HepG2 (cell line): ENCODE measurements at places on chromosomes 11 and 22. TPM values are rescaled to one million over a fixed set of nuclear protein-coding genes. Genes with fewer than 3 reads are reported as not detected.

GRCh38 chr22:50058061-50058905 lies at the start of gene TTLL8:
TSS of gene TTLL8 (minus strand) at chr22:50058298.
- DNase-seq, result no peak
- H3K4me3 ChIP-seq, result no peak within 1 kb of the TSS
- H3K4me1 ChIP-seq, result peaks cover 7% of the 10 kb centered on the region; the same call in 1 of the 2 replicates
- H3K36me3 ChIP-seq, result no peaks in the 10 kb centered on the region
- H3K27me3 ChIP-seq, result peaks cover 29% of the 10 kb centered on the region

DNA sequence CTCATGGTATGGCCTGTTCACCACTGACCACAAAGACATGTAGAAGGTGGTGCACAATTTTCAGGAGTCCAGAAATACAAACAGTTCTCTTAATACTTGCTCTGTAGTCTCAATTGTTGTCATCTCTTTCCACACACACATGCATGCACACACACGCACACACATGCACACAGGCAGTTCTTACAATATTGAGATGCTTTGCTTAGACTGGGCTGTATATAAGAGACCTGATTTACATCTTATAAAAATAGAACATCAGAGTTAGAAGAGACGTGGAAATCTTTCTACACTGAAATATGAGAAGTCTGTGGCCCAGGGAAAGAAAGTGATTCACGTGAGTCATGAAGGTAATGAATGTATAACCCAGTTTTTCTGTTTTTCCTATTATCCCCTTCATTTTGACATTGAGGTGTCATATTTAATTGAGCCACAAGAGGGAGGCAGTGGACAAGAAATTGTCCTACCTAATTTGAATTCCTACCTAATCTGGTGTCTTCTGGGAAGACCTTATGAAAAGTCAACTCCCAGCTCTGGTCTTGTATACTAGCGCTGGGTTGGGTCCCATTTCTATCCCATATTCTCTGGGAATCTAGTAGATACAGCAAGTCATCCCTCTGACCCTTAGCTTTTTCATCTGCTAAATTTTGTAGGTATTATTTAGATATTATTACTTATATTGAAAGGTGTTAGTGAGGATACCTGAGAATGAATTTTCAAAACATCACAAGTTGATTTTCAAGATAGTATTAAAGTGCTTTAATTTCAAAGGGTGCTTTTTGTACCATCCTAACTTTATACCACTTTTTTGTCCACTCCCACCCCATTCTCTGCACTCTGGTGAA lies 14.9 kb upstream of the MS4A4A start:
- H3K27me3 ChIP-seq, result peaks cover 4% of the 10 kb centered on the region; the same call in 1 of the 3 replicates
- H3K4me1 ChIP-seq, result no peaks in the 10 kb centered on the region
- no peak overlapping the region for H3K27ac ChIP-seq
- peak; percentile 8 for DNase-seq

DNA sequence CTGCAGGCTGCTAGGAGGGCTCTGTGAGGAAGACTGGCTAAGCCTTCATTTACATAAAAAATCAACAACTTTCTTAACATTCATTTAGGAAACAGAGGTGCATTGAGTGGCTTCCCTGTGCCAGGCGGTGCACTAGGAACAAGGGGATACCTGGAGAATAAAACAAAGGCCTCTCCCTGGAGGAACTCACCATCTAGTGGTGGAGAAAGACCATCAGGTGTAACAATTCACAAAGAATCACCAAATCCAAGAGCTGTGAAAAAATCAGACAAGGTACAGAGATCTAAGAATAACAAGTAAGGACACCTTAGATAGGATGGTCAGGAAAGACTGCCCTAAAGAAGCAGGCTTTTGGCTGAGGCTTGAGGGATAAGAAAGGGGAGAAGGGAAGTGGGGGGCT lies 40.3 kb downstream of the CSNK2A3 start:
- H3K36me3 ChIP-seq, result no peaks in the 10 kb centered on the region
- H3K4me3 ChIP-seq, result no peak overlapping the region
- DNase-seq, result no peak
- H3K27ac ChIP-seq, result no peak overlapping the region

GRCh38 chr11:93645938-93646337 lies 15.5 kb upstream of the CEP295 start:
- no peak for DNase-seq
- H3K36me3 ChIP-seq, result no peaks in the 10 kb centered on the region
- H3K27me3 ChIP-seq, result no peaks in the 10 kb centered on the region; the same call in 1 of the 2 replicates
- no peak overlapping the region for H3K4me3 ChIP-seq
- H3K4me1 ChIP-seq, result no peaks in the 10 kb centered on the region

The GRM5 gene
- total RNA-seq, result not detected in 2 replicates

DNA sequence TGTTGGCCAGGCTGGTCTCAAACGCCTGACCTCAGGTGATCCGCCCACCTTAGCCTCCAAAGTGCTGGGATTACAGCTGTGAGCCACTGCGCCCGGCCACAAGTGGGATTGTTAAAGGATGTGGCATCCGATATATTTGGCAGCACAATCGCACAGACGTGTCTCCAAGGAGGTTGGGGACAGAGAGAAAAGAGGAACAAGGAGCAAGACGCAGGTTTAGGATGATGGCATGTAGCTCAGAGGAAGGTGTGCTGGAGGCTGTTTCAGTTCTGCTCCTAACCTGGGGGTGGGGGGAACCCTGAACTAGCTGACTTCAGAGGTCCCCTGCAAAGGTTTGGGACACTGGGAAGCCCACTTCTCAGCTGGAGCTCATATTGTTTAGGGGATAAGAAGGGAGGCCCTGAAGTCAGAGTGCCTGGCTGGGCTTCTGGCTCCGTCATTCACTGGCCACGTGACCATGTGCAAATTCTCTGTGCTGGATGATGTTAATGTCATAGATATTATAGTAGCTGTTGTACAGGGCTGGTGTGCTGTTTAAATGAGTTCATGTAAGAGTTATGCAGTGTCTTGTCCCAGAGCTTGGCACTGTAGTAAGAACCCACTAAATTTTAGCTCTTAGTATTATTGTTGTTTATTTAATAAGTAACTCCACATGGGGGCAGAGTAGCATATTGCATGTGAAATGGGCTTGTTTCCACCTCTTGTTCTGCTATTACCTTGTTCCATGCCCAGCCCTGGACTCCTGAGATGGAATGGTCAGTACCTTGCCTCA lies 129.7 kb downstream of the ST3GAL4 start:
- no peak overlapping the region for H3K4me3 ChIP-seq
- peaks cover 9% of the 10 kb centered on the region for H3K27me3 ChIP-seq
- H3K4me1 ChIP-seq, result peaks cover 6% of the 10 kb centered on the region
- H3K27ac ChIP-seq, result no peak overlapping the region
- no peaks in the 10 kb centered on the region for H3K36me3 ChIP-seq
- no peak for DNase-seq

DNA sequence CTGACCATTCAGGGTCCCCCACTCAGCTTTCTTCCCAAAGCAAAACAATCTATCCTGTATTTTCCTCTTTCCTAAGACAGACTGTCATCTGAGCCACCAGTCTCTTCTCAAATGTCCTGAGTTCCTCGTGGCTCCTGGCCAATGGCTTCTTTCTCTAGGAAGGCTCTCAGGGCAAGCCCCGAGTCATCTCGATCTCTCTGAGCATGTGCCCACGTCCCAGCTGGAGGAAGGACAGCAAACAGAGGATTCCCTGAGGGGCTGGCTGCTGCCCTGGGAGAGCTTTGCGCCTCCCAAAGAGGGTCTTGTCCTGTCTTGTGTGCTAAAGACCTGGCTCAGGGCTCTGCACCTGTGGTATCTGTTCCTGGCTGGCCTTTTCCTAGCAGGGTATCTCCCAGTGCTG lies 8.3 kb downstream of the SLC37A2 start:
- no peaks in the 10 kb centered on the region for H3K36me3 ChIP-seq
- H3K4me3 ChIP-seq, result no peak overlapping the region
- peaks cover 65% of the 10 kb centered on the region for H3K4me1 ChIP-seq
- DNase-seq, result no peak
- no peak overlapping the region for H3K27ac ChIP-seq

- H3K27me3 ChIP-seq, result no peaks in the 10 kb centered on the region
- DNase-seq, result no peak
- H3K36me3 ChIP-seq, result no peaks in the 10 kb centered on the region
- H3K4me3 ChIP-seq, result no peak overlapping the region
Measured at GRCh38 chr22:27089264-27089663, 431.9 kb downstream of the MIAT start.

The CDCA5 gene
- 50.6 and 63.1 TPM in 2 replicates for total RNA-seq

DNA sequence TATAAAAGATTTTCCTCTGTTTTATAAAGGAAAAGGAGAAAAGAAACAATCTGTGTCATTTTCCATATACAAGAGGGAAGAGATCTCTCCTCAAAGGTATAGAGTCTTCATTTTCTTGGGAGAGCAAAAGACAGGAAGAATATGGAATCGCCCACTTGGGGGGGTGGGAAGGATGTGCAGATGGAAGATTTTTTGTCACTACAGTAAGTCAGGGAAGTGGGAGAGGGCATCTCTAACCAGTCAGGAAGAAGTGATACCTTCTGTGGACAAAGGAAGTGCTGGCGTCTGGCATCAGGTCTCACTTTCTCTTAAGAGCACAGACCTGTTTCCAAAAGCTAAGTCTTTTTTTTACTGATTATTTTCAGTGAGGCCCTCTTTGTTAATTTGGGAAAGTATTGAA lies 1.4 kb downstream of the PRR14L start:
- no peaks in the 10 kb centered on the region for H3K27me3 ChIP-seq
- peak overlapping the region; percentile 96; the same call in 1 of the 2 replicates for H3K4me3 ChIP-seq
- no peaks in the 10 kb centered on the region for H3K36me3 ChIP-seq
- H3K27ac ChIP-seq, result peak overlapping the region; percentile 93

DNA sequence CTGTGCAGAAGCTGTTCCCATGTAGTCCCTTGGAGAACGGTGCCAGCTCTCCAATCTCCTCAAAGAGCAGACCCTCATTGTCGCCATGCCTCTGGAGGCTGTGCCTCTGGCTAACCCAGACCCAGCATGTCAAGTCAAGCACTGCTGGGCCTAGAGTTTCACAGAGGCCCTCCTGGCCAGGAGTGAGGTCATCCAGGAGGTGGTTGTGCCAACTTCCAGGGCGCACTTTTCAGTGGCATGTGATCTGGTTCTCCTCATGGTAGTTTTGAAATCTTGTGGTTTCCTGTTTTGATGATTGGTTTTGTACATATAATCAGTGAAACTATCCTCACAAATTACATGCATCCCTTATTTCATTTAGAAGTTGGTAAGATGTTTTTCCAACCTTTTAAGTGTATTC lies 78.9 kb downstream of the PPFIBP2 start:
- no peaks in the 10 kb centered on the region for H3K27me3 ChIP-seq
- peaks cover 49% of the 10 kb centered on the region for H3K36me3 ChIP-seq
- no peak for DNase-seq
- no peaks in the 10 kb centered on the region for H3K4me1 ChIP-seq
- H3K4me3 ChIP-seq, result no peak overlapping the region

DNA sequence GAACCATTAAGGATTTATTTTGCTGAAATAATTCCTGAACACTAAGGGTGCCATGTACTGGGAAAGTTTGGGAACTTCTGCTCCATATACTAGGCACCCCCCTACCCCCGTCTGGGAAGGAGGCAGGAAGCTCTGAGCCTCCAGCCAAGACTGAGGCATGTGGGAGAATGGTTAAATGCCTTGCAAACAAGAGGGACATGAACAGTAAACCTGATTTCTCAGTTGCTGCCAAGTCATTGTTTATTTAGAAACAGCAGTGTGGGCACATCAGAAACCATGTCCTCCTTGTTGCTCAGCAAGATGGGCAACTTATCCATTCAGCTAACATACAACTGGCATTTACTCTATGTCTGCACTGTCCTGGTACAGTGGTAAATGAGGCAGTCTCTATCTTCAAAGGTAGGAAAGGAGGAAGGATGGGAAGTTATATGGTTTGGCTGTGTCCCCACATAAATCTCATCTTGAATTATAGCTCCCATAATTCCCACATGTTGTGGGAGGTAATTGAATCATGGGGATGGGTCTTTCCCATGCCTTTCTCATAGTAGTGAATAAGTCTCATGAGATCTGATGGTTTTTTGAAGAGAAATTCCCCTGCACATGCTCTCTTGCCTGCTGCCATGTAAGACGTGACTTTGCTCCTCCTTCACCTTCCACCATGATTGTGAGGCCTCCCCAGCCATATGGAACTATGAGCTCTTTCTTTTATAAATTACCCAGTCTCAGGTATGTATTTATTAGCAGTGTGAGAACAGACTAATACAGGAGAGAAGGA lies 459.1 kb downstream of the MIAT start:
- H3K36me3 ChIP-seq, result no peaks in the 10 kb centered on the region
- no peak overlapping the region for H3K27ac ChIP-seq
- DNase-seq, result no peak
- peaks cover 24% of the 10 kb centered on the region for H3K4me1 ChIP-seq
- no peak overlapping the region for H3K4me3 ChIP-seq

GRCh38 chr11:33001751-33002542 lies 13.7 kb upstream of the DEPDC7 start:
- no peak for DNase-seq
- H3K4me3 ChIP-seq, result no peak overlapping the region

DNA sequence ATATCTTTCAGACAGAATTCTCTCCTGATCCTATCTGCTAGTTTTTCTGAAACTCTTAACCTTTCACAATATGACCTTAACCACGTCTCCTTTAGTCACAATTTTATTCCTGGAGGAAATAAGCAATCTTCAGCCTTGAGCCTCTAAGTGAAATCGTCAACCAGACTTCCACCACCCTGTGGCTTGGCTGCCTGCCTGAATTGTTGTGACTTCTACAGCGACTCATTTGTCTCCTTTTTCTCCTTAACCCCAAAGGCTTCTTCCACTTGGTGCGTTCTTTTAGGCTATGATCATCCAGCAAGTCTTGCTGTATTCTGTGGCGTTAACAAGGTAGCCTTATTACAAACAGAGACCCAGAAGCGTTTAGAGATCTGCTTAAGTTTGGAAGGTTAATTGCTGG lies 535.1 kb upstream of the ARHGAP42 start:
- no peak for DNase-seq
- no peak overlapping the region for H3K4me3 ChIP-seq
- no peaks in the 10 kb centered on the region for H3K4me1 ChIP-seq
- no peaks in the 10 kb centered on the region for H3K36me3 ChIP-seq

- peaks cover 20% of the 10 kb centered on the region; the same call in 1 of the 2 replicates for H3K4me1 ChIP-seq
- no peak overlapping the region for H3K27ac ChIP-seq
- no peak for DNase-seq
Measured at GRCh38 chr11:9139628-9140357, 48.4 kb upstream of the SCUBE2 start.

DNA sequence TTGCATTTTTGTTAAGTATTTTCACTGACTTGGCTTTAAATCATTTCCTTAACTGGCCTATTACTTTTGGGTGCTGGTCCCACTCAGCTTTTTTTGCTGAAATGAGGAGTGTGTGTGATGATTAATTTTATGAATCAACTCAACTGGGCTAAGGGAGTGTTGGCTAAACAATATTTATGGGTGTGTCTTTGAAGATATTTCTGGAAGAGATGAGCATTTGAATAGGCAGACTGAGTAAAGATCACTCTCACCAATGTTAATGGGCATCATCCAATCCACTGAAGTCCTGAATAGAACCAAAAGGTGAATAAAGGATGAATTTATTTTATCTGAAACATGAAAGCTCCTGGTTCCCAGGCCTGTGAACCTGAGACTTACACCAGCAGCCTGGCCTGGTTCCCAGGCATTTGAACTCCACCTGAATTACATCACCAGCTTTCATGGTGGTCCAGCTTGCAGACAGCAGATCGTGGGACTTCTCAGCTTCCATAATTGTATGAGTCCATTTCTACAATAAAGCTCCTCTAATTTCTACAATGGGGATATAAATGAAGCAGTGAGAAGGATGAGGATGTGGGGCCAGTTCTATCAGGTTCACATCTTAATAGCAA lies 241.3 kb upstream of the ZC3H12C start:
- H3K4me3 ChIP-seq, result no peak overlapping the region
- H3K4me1 ChIP-seq, result no peaks in the 10 kb centered on the region
- no peaks in the 10 kb centered on the region for H3K36me3 ChIP-seq
- H3K27me3 ChIP-seq, result no peaks in the 10 kb centered on the region
- DNase-seq, result no peak

GRCh38 chr22:48669226-48669625 lies 1158.4 kb downstream of the BRD1 start:
- H3K4me3 ChIP-seq, result no peak overlapping the region
- no peak for DNase-seq
- H3K27ac ChIP-seq, result no peak overlapping the region
- no peaks in the 10 kb centered on the region; the same call in 1 of the 2 replicates for H3K36me3 ChIP-seq
- H3K4me1 ChIP-seq, result no peaks in the 10 kb centered on the region
- no peaks in the 10 kb centered on the region for H3K27me3 ChIP-seq

The TMEM151A gene
- 0.10 and 0.18 TPM in 2 replicates for total RNA-seq
